ENCODE measurements at places on chromosomes 11 and 22. TPM values are rescaled to one million over a fixed set of nuclear protein-coding genes. Genes with fewer than 3 reads are reported as not detected.

The PANX3 gene
- not detected for total RNA-seq

The API5 gene
- 76.0 TPM for total RNA-seq

The GGTLC3 gene
- total RNA-seq: not detected

The MS4A15 gene
- total RNA-seq: not detected

The BRD1 gene
- 14.4 TPM for total RNA-seq

The LARGE2 gene
- total RNA-seq: 1.6 TPM

The NLRP6 gene
- total RNA-seq: not detected

The PHOX2A gene
- not detected for total RNA-seq

The RAG2 gene
- total RNA-seq: not detected

The RFPL3 gene
- total RNA-seq: not detected

The MFRP gene
- not detected for total RNA-seq

The CHRNA10 gene
- 1.5 TPM for total RNA-seq

The SPON1 gene
- total RNA-seq: not detected
